ENCODE measurements at places on chromosomes 2 and 18.

DNA sequence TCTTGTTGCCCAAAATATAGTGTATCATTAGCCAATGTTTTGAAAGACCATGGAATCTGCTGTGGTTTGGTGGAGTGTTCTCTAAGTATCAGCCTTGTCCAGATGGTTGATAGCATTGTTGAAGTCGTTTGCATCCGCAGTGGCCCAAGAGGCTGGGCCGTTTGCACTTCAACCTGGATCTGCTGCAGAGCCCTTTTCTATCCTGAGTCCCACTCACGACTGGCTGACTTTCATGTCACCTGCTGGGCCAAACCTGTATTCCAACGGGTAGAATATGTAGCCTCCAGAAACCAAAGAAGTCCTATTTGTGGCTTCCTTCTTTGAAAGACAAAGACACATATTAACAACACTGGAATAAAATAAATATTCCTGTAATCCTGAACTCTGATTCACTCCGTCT is 1154.1 kb downstream of the RPIA start:
- DNase-seq, result no peak

DNA sequence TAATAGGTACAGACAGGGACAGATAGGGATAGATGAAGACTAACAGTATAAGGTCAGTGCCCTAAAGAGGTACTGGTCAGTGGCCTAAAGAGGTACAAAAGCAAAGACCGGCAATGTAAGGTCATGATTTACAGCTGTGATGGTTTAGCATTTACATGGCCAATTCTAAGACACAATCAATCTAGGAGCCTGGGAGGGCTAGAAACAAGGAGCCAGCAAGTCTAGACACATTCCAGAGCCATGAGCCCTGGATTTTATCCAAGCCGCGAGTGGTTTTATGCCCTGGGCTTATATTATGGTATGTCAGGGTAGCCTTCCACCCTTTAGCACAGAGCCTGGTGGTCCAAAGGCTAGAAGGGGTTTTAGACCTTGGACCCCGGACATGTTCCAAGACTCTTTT is 124.2 kb downstream of the CBLN2 start:
- DNase-seq, result no peak

DNA sequence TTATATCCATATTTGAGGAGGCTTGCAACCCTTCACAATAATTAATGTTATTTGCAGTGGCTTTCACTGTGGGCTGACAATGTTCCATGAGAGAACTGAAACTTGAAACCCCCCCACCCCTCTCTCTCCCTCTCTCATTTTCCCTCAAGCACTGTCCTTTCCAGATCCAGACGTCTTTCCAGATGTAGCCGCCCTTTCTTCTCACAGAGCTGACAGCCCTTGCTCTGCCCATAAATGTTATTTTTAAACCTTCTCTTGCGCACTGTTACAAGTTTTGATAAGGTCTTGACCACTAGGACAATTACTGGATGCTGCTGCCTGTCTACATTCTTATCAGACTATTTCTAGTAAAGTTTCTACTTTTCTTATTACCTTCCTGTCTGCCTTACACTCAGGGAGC is 91.4 kb upstream of the LINC00305 start:
- no peak for DNase-seq

DNA sequence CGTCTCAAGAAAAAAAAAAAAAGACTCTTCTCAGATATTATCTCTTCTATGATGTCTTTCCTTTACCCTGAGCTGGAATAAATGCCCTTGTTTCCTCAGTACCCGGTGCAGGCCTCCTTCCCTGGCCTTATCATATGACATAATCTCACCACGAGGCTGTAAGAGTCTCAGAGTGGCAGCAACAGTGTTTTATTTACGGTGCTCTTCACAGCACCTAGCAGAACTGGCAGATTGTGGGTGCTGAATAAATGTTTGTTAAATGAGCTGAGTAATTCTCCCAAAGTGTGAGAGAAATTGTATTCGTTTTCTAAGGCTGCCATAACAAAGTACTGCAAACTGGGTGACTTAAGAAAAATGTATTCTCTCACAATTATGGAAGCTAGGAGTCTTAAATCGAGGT is 82.8 kb upstream of the CD28 start:
- no peak for DNase-seq

All from suppressor macrophage treated with lipopolysaccharide for 1 hour (primary cell).